T-helper 17 cell (primary cell): ENCODE measurements at places on chromosomes 7 and 10. TPM values are rescaled to one million over a fixed set of nuclear protein-coding genes. Genes with fewer than 3 reads are reported as not detected.

DNA sequence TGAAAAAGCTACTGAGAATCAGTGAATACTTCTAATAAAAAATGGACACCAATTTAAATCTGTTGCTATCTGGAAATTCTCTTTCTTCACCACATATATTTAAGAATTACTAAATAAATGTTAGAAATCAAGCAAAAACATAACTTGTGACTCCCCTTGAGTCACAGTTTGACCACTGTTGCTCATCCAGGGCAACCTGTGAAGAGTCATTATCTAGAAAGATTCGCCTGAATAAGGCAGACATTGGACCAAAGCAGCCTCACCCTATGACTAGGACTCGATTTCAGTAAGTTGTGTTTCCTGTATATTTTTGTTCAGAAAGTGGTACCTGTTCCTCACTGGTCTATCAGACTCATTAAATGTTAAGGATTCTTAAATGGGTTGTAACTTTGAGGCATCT lies 572.4 kb downstream of the ATRNL1 start:
- no peaks in the 10 kb centered on the region for H3K27me3 ChIP-seq
- no peak for DNase-seq
- no peaks in the 10 kb centered on the region for H3K4me1 ChIP-seq
- H3K36me3 ChIP-seq: no peaks in the 10 kb centered on the region
- H3K27ac ChIP-seq: no peak overlapping the region

GRCh38 chr7:112143136-112143535 lies 63.1 kb downstream of the DOCK4 start:
- no peaks in the 10 kb centered on the region for H3K4me1 ChIP-seq
- H3K36me3 ChIP-seq: peaks cover 2% of the 10 kb centered on the region
- H3K27me3 ChIP-seq: peaks cover 32% of the 10 kb centered on the region
- H3K4me3 ChIP-seq: no peak overlapping the region
- H3K27ac ChIP-seq: no peak overlapping the region
- DNase-seq: no peak

- H3K4me3 ChIP-seq: no peak within 1 kb of the TSS
- H3K27ac ChIP-seq: no peak within 1 kb of the TSS
- H3K36me3 ChIP-seq: peaks cover 4% of the 10 kb centered on the region
- no peak for DNase-seq
- peaks cover 5% of the 10 kb centered on the region for H3K4me1 ChIP-seq
- peaks cover 68% of the 10 kb centered on the region for H3K27me3 ChIP-seq
Observed at GRCh38 chr7:28958235-28958979, at the start of gene TRIL. Gene TRIL, minus strand, starts transcription at chr7:28958330. Its CDS starts 284 bp downstream, at chr7:28958046.

DNA sequence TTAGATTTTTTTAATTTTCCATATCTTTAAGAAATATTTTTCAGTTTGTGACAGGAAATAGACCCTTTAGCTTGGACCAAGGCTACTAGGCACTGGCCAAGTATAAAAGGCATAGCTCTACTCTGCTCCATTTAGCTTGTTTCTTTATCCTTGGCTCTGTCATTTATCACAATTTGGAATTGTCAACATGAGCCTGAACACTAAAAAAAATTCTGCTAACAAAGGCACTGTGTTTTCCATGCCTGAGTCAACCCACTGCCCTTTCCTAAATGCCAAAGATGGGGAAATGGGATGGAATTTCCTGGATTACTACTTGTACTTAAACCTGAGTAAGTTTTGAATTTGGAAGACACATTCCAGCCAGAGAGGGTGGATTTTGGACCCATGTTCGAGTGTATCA lies 128.4 kb downstream of the NSUN6 start:
- no peak for DNase-seq
- no peaks in the 10 kb centered on the region for H3K4me1 ChIP-seq
- H3K36me3 ChIP-seq: peaks cover 3% of the 10 kb centered on the region
- H3K27me3 ChIP-seq: no peaks in the 10 kb centered on the region
- no peak overlapping the region for H3K27ac ChIP-seq

DNA sequence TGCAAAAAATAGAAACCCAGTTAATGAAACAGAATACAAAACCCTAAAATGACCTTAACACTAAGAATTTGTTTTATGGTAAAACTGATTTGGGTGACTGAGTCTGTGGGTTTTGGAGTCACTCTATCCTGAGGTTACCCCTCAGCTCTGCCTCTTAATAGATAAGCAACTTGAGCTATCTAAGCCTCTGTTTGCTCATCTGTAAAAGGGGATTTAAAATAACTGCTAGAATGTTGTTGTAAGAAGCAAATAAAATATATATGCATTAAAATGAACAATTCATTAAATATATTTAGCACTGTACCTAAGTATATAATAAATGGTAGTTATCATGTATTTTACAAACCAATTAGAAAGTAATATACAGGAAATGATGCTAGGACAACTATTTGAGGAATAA lies 115.4 kb downstream of the CABCOCO1 start:
- DNase-seq: no peak
- peaks cover 3% of the 10 kb centered on the region for H3K27me3 ChIP-seq
- H3K4me1 ChIP-seq: peaks cover 3% of the 10 kb centered on the region

The TCF7L2 gene
- total RNA-seq: 3.9 TPM

GRCh38 chr10:129541200-129541599 lies 74.2 kb downstream of the MGMT start:
- H3K27ac ChIP-seq: no peak overlapping the region
- peaks cover 11% of the 10 kb centered on the region for H3K36me3 ChIP-seq
- H3K27me3 ChIP-seq: no peaks in the 10 kb centered on the region
- H3K4me1 ChIP-seq: peaks cover 3% of the 10 kb centered on the region

The TMEM243 gene
- 96.5 TPM for total RNA-seq

DNA sequence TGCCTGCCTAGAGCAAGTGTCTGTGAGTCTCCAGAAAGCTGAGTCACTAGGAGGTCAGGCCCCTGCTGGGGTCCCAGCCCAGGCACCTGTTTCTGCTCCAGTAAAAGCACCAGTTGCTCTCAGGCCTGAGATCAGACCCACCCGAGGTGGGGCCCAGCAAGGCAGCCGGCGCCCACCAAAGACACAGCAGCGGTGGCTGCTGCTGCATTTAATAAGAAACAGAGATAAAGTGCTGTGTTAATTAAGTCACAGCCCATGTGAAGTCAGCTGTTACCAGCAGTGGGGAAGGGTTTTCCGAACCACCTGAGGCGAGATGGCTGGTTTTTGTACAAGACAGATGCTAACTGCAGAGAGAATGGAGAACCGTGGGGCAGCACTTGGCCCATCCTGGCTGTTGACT lies 12.1 kb upstream of the LRRC18 start:
- no peak for DNase-seq
- peaks cover 5% of the 10 kb centered on the region for H3K4me1 ChIP-seq
- H3K27ac ChIP-seq: peak overlapping the region; percentile 35

The CACNB2 gene
- not detected for total RNA-seq

- no peak overlapping the region for H3K27ac ChIP-seq
- DNase-seq: no peak
- no peak overlapping the region for H3K4me3 ChIP-seq
- H3K36me3 ChIP-seq: no peaks in the 10 kb centered on the region
Observed at GRCh38 chr10:29805134-29805723, 170.5 kb upstream of the SVIL start.

The VAX1 gene
- total RNA-seq: not detected

The CCDC172 gene
- not detected for total RNA-seq

GRCh38 chr7:105487579-105488571 lies 34.2 kb downstream of the PUS7 start:
- no peak overlapping the region for H3K4me3 ChIP-seq
- peaks cover 7% of the 10 kb centered on the region for H3K36me3 ChIP-seq
- peaks cover 2% of the 10 kb centered on the region for H3K4me1 ChIP-seq

GRCh38 chr7:44122529-44122928 lies 819 bp downstream of the POLD2 start:
- peaks cover 14% of the 10 kb centered on the region for H3K4me1 ChIP-seq
- DNase-seq: no peak
- peak overlapping the region; percentile 90 for H3K27ac ChIP-seq
- H3K27me3 ChIP-seq: no peaks in the 10 kb centered on the region

- no peak for DNase-seq
- peaks cover 16% of the 10 kb centered on the region for H3K27me3 ChIP-seq
- H3K27ac ChIP-seq: no peak overlapping the region
- H3K36me3 ChIP-seq: peaks cover 2% of the 10 kb centered on the region
Observed at GRCh38 chr10:14399641-14400040, 68.9 kb upstream of the FRMD4A start.

DNA sequence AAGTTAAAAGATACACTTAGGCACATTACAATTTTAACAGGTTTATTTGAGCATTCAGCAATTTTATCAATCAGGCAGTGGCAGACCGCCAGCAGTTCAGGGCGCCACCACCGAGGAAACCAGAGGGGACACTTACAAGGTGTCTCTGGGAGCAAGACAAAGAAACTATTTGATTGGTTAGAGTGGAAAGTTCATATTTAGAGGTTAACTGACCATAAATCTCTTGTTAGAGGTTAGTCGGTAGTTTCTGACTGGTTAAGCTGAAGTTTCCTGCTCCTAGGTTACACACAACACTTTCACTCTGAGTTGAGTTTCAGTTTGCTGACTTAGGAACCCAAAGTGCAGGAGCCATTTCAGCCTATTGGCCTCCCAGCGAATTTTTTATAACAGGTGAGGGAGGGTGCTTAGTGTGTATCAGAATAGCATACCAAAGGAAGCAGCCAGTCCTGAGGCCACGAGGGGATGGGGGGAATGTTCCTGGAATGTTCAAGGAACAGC lies 10.8 kb upstream of the PVRIG start:
- H3K4me1 ChIP-seq: peaks cover 32% of the 10 kb centered on the region
- DNase-seq: no peak
- peak overlapping the region; percentile 93 for H3K27ac ChIP-seq

DNA sequence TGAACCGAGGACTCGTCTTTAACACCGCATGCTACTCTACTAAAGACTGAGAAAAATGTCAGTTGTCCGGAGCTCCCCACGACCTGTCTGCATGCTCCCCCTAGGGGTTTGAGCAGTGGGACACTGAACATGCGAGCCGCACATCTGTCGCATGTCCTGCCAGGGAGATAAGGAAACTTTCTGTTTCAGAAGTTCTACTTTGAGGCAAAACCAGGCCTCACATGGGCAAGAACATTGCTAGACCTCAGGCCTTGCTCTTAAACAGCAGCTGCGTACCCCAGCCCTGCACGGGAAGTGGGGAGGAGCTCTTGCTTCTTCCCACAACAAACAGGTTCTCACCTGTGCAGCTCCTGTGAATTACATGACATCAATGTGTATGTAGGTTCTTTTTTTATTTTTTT lies 30.3 kb upstream of the HERPUD2 start:
- H3K4me3 ChIP-seq: peak overlapping the region; percentile 61
- H3K27me3 ChIP-seq: peaks cover 20% of the 10 kb centered on the region
- H3K36me3 ChIP-seq: peaks cover 3% of the 10 kb centered on the region
- peak; percentile 11 for DNase-seq

GRCh38 chr10:46037107-46037825 lies 6.8 kb upstream of the NCOA4 start:
- no peaks in the 10 kb centered on the region for H3K36me3 ChIP-seq
- H3K4me3 ChIP-seq: no peak overlapping the region
- H3K27ac ChIP-seq: no peak overlapping the region
- no peaks in the 10 kb centered on the region for H3K4me1 ChIP-seq

The HTRA1 gene
- total RNA-seq: 0.55 TPM

DNA sequence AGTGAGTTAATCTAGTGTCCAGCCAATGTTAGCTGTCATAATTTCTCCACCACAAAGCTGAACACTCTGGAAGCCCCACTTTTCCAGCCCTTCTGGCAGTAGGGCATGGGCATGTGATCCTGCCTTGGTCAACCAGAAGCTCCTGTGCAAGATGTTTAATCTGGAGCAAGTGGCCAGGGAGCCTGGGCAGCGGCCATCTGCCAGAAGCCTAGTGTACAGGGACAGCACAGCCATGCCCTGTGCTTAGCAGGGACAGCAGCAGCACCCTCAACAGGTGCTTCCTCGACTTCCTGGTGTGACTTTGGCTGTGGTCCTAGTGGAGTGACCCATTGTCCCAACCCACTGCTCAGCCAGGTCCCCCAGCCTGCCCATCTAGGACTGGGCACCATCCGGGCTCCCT lies 10.3 kb downstream of the RBP3 start:
- no peaks in the 10 kb centered on the region for H3K4me1 ChIP-seq
- H3K27me3 ChIP-seq: no peaks in the 10 kb centered on the region
- DNase-seq: no peak
- H3K27ac ChIP-seq: no peak overlapping the region
- H3K36me3 ChIP-seq: no peaks in the 10 kb centered on the region

The IQUB gene
- total RNA-seq: not detected

DNA sequence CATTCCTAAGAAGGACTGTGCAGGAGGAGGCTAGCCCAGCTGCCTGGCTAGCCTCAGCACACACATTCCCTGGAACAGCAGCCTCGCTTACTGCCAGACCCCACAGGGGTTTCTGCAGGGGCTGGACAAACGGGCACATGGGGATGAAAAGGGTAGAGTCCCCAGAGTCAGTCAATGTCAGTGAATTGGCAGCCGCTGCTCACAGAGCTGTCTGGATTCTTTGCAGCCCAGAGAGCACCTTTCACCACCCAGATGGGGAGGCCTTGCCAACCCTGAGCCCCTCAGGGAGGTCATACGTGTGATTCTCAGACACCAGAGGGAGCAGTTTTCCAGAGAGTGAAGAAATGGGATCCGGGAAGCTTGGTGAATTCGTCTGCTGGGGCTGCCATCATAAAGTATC lies 143.3 kb downstream of the KCNMA1 start:
- no peak for DNase-seq
- H3K4me3 ChIP-seq: no peak overlapping the region
- H3K4me1 ChIP-seq: no peaks in the 10 kb centered on the region
- no peak overlapping the region for H3K27ac ChIP-seq

DNA sequence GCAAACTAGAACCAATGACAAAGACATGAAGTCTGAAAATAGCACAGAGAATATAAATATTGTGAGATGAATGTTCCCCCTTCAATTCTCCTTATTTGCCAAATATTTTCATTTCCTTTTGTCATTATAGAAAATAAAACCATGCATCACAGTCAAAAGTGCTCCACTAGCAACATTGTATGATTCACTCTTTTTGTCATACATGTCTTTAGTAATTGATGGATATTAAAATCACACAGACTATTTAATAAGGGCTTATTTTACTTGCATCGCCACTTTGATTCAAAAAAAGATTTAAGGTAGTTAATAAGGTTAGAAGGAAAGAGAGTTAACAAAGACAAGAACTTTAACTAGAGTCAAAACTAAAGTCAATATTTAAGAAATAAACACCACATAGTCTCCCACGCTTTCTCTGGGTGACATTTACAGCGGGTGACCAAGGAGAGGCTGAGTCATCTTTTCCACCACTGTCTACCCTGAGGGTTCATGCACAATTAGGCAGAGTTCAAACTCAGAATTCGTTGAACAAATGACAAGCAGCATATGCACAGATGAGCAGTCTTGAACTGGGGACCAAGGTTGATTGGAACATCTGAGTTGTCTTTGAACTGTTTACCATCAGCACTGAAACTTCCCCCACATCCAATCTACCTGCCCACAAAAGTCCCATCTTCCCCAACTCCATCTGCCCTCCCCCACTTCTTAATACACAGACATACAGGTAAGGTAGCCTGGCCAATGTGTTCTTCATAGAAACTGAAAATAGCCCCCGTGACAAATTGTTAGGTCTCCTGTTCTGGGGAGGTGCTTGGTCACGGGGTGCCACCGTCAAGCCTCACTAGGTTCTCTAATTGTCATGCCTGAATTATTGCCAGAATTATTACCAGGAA lies 42.5 kb downstream of the C7orf25 start:
- DNase-seq: no peak
- H3K4me1 ChIP-seq: peaks cover 6% of the 10 kb centered on the region
- no peak overlapping the region for H3K27ac ChIP-seq
- H3K27me3 ChIP-seq: peaks cover 38% of the 10 kb centered on the region
- H3K36me3 ChIP-seq: peaks cover 8% of the 10 kb centered on the region

- peaks cover 18% of the 10 kb centered on the region for H3K36me3 ChIP-seq
- peaks cover 53% of the 10 kb centered on the region for H3K4me1 ChIP-seq
- H3K4me3 ChIP-seq: peak overlapping the region; percentile 97
- peak; percentile 65 for DNase-seq
- peaks cover 4% of the 10 kb centered on the region for H3K27me3 ChIP-seq
Observed at GRCh38 chr7:26200038-26200443, 505 bp downstream of the HNRNPA2B1 start.
